ENCODE measurements at places on chromosomes 2 and 18. TPM values are rescaled to one million over a fixed set of nuclear protein-coding genes. Genes with fewer than 3 reads are reported as not detected.

Gene ABCG8
- polyA plus RNA-seq: not detected

Gene FER1L5
- polyA plus RNA-seq: not detected

Gene FTCDNL1
- 1.4 TPM for polyA plus RNA-seq

Gene PTPN4
- polyA plus RNA-seq: 161 TPM

Gene COBLL1
- polyA plus RNA-seq: not detected

Gene BOLL
- polyA plus RNA-seq: not detected

Gene CD8B2
- polyA plus RNA-seq: 10.2 TPM

Gene DSG1
- polyA plus RNA-seq: not detected

Gene TEX44
- not detected for polyA plus RNA-seq

Gene ALK
- not detected for polyA plus RNA-seq

Gene SCN7A
- polyA plus RNA-seq: not detected

Gene OTOS
- not detected for polyA plus RNA-seq

Gene AGBL5
- 11.5 TPM for polyA plus RNA-seq

Gene DNAJC5G
- not detected for polyA plus RNA-seq

Data from CD8-positive, alpha-beta memory T cell (primary cell).